PC-3 (cell line): ENCODE measurements at places on chromosomes 3 and 15. TPM values are rescaled to one million over a fixed set of nuclear protein-coding genes. Genes with fewer than 3 reads are reported as not detected.

GRCh38 chr3:160291909-160292299 is 66.7 kb downstream of the C3orf80 start:
- no peak for DNase-seq

DNA sequence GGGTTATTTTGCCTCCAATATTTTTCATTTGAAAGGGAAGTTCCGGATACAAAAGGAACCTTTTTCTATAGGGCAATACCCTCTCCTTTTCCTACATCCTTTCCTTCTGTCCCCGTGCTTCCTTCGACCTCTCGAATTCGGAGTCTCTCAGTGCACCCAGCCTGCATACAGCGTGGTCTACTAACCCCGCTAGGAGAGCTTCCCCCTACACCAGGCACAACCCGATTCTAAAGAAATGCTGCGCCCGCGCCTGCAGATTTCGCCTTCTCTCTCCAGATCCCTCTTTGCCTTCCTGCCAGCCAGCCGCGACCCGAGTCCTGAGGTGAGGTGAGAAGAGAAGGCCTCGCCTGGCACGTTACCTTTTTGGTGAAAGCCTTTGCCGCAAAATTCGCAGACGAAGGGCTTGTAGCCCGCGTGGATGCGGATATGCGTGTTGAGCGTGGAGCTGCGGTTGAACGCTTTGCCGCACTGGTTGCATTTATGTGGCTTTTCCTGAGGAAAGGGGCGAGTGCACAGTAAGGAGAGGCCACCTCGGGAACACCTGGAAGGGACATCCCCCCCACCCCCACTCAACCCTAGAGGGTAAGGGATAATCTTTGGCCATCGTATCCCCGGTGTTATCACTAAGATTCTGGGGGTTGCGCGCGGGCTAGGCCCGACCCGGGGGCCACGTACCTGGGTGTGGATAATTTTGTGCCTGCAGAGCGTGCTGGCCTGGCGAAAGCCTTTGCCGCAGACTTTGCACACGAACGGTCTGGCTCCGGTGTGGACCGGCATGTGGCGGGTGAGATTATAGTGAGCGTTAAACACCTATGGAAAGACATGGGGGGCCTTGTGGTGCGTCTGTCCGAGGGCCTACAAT is 2.3 kb downstream of the FEZF2 start:
- no peak for DNase-seq

GRCh38 chr15:78223396-78224022 is 10.9 kb downstream of the ACSBG1 start:
- DNase-seq = no peak

DNA sequence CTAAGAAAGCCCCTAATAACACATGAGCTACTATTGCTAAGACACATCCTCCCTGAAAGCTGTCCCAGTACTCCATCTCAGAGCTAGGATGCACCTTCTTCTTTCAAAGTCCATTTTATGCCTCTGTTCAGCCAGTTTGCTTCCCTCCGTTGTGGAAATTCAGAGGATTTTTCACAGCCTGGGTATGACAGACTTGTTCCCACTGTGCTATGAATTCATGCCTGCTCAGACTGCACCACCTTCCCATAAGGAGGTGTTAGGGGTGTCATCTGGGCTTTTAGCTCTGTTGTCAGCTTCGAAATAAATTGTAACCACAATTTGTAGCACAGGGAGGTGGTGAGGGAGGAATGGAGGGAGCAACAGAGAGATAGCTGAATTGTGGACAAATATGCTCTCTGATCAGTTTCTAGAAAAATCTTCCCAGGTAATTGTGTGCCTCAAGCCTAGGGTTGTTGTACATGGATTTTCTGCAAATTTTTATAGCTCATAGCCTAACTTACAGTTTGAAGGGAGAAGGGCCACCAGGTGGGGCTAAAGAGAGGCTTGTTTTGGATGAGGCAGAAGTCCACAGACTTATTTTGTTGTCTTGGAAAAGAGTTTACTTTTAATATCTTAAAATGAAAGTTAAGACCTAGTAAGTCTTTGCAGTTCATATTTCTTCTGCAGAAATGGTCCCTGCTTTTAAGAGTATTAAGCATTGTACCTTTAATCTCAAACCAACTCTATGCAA is 462.0 kb downstream of the PDCD6IP start:
- DNase-seq = peak; percentile 62

DNA sequence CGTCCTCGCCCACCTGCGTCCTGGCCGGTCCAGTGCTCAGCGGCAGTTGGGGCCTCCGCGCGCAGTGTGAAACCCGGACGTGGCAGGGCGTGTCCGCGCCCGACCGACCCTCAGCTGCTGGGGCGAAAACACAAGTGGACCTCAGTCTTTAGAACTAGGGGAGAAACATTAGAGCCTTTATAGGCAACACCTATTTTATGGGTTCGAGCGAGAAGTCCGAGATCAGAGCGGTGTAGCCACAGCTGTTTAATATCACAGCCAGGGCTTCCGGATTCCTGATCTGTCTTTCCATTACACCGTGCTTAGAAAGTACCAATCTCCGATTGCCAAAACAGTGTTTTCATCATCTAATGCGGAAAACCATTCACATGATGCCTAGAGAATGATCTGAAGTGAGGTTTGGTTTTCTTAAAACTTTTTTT is 506 bp downstream of the RAD51 start:
- peak; percentile 16 for DNase-seq

Gene TRA2B
- 279 and 287 TPM in 2 replicates for total RNA-seq

DNA sequence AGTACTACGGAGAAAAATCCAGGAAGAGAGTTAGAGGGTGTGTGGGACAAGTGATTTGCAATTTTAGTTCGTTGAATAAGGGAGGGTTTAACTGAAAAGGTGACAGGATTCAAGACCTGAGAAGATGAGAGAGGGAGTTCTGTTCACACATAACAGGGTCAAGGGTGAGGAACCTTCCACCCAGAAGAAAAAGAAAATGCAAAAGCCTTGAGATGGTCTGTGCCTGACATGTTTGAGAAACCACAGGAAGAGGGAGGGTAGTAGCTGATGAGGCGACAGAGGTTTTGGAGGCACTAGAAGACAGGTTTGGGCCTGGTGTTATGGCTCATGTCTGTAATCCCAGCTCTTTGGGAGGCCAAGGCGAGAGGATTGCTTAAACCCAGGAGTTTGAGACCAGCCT is 591 bp upstream of the SLC25A20 start:
- DNase-seq = no peak

Gene CPN2
- total RNA-seq = 0.07 TPM in 1 of 2 replicates, not detected in the other

Gene SCAMP2
- total RNA-seq = 30.1 and 39.1 TPM in 2 replicates

GRCh38 chr3:184907681-184908649 is 96.0 kb downstream of the VPS8 start:
- no peak for DNase-seq

- no peak for DNase-seq
Measured at GRCh38 chr3:153113541-153113940, 48.5 kb upstream of the RAP2B start.

DNA sequence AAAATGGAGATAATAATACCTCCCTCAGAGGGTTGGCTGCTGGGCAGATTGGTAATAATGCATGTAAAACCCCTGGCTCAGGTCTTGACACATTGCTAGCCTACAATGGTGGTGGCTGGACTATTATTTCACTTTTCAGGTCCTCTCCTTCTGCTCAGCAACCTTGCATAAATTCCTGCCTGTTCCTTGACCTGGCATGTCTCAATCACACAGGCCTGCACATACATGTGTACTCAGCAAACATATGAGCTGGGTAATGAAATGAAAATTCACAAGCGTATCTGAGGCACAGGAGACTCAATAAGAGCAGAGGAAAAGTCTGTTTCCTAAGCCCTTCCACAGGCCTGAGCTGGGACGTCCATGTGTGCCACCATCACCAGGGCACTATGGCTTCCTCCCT is 17.4 kb downstream of the VPS18 start:
- DNase-seq = no peak

Gene CPA3
- total RNA-seq = not detected in 2 replicates

DNA sequence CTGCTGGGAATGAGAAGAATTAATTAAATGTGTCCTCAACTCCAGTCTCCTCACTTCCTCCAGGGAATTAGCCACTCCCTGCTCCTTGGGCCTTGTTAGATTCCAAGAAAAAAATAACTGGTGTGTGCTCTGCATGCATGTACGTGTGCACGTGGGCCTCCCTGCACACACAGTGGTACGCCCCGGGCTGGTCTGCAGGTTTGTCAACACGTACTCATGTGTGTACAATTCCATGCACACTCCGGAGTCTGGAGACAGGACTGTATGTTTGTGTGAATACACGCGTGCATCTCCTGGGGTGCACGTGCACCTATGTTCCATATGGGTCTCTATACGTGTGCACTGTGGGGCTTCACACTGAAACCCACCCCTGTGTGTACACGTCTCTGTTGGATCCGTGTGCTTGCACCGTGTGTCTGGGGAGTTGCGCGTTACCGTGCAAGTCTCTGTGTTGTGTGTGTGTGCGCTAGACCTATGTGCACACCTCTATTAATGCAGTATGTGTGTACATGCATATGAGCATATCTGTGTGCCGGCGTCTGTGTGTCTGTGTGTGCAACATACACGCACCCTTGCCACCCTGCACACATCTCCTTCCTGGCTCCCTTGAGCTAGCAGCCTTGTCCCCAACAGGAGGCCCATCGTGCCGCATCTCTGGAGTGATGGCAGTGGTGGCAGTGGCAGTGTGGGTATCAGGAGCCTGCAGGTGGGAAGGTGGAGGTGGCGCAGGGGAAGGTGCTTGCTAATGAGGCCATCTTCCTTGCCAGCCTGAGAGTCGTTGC is 210.1 kb downstream of the TBC1D2B start:
- DNase-seq = no peak

DNA sequence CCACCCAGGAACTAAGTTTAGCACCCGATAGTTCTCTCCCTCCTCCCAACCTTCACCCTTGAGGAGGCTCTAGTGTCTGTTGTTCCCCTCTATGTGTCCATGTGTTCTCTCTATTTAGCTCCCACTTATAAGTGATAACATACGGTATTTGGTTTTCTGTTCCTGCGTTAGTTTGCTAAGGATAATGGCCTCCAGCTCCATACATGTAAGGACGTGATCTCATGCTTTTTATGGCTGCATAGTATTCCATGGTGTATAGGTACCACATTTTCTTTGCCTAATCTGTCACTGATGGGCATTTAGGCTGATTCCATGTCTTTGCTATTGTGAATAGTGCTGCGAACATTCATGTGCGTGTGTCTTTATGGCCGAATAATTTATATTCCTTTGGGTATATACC is 66.9 kb upstream of the TRA2B start:
- DNase-seq = no peak

Gene HRG
- not detected in 2 replicates for total RNA-seq

DNA sequence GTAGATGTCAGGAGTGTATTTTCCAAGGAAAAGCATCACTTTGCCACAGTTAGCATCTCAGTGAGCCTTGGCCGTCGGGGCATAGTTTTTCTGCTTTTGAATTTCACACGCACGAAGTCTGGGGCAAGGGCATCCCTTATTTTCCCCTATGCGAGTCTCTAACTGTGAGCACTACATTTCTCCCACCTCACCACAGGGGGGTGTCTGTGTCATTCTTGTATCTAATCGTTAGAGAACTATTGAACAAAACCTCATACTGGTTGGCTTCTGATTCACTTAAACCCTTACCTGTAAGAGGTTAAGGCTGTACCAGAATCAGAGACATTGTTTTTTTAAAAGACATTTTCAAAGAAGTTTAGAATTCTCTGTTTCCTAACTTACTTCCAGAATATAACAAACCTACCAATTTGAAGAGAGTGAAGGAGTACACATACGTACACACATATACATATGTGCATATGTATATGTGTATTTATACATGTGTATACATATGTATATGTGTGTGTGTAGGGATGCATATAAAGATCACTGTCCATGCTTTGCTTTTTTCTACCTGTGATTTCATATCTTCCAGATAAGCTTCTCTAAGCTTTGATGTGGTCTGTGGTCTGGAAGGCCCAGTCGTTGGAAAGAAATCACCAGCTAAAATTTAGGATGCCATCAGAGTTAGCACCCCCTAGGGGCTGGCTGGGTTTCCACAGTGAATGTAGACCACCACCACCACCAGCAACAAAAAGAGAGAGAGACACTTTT is 49.4 kb downstream of the MYZAP start:
- peak; percentile 38 for DNase-seq

- DNase-seq = peak; percentile 42
Measured at GRCh38 chr15:58043192-58043903, 22.2 kb downstream of the ALDH1A2 start.

Gene CFAP92
- 0.33 TPM in 1 of 2 replicates, not detected in the other for total RNA-seq

Gene PAK6
- total RNA-seq = 30.4 TPM in 2 replicates

DNA sequence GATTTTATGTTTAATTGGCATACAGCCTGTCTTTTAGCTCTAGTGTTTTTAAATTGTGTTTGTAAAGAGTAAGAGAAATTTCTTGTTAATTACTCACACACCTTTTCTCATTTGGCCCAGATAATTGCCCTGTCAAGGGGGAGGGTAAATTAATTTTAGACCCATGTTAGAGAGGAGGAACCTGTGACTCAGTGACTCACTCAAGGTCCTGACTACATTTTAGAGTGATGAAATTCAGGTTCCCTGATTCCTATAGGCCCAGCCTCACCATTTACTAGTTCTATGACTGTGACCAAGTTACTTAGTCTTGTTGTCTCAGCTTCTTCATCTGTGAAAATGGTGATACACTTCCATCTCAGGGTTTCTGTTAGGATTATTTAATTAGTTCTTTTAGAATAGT is 125.2 kb upstream of the DPH6 start:
- DNase-seq = no peak

- no peak for DNase-seq
Measured at GRCh38 chr15:88375234-88375927, 91.8 kb downstream of the MRPL46 start.

Gene HTR3E
- total RNA-seq = not detected in 2 replicates

DNA sequence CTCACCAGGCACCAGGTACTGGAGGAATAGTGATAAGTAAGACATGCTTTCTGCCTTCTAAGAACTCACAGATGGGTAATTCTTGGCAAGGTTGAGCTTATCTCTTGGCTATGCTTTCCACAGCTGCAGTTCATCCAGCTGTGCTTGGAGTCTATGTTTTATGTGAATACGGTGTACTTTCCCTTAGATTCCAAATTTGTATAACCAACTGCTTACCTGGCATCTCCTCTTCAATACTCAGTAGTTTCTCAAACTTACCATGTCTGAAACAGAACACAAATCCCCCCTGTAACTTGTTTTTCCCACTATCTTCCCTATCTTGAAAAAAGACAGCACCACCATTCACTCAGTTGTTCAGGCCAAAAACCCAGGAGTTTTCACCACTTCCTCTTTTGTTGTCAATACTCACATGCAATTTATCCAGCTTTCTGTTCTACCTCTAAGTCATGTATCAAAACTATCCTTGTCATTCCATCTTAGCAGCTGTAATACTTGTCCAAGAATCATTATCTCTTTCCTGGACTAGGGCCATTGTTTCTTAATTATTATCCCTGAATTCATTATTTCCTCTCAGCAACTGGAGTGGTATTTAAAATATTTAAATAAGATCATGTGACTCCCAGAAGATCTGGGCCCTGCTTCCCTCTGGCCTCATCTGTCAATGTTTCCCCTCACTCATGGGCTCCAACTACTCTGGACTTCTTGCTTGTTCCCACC is 32.6 kb downstream of the COL6A5 start:
- DNase-seq = no peak

DNA sequence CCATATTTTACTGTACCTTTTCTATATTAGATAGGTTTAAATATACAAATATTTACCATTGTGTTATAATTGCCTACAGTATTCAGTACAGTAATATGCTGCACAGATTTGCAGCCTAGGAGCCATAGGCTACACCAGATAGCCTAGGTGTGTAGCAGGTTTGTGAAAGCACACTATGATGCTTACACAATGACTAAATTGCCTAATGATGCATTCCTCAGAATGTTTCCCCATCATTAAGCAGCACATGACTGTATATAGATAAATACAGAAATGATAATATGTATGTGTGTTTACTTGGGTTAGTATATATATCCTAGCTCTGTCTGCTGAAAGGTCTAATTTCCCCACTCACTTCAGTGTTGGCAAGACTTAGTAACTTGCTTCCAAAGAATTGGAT is 65.8 kb downstream of the MYL3 start:
- DNase-seq = peak; percentile 18

Gene SUCNR1
- total RNA-seq = not detected in 2 replicates

Gene RTF1
- total RNA-seq = 20.2 and 25.9 TPM in 2 replicates
